ENCODE measurements at places on chromosomes 16 and 17.

- no peak for DNase-seq
Measured at GRCh38 chr16:65954446-65954845, 412.0 kb upstream of the CDH5 start.

DNA sequence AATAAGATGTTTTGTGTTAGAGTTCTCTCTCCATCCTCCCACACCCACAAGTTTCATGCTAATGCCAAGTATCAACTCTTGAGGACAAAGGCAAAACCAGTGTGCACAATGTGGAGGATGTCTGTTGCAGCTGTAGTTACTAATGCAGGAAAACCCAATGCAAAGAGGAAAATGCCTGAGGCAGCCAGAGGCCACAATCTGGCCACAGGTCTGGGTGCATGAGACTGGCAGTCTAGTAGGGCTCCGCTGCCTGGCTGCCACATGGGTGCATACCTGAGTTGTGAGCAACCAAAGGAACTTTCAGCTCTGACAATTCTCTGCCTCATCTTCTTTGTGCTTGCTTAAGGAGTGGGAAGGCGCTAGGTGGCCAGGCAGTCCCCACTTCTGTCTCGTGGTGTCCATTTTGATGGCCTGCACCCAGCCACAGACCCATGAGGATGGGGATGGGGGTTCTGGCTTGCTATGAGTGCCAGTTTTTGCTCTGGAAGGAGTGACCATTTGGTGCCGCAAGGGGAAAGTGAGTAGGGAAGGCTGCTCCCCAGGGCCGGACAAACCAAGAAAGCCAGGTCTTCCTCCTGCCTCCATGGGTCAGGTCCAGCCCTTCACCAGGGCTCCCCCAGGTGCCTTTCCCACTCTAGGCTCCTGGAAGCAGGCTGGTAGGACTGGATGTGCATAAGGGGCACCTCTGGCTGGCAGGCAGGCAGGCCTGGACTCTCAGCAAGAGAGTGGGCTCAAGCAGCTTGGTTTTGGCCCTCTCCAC is 4.2 kb upstream of the GFOD2 start:
- DNase-seq, result no peak

- no peak for DNase-seq
Measured at GRCh38 chr16:50265260-50265659, 1.1 kb upstream of the ADCY7 start.

DNA sequence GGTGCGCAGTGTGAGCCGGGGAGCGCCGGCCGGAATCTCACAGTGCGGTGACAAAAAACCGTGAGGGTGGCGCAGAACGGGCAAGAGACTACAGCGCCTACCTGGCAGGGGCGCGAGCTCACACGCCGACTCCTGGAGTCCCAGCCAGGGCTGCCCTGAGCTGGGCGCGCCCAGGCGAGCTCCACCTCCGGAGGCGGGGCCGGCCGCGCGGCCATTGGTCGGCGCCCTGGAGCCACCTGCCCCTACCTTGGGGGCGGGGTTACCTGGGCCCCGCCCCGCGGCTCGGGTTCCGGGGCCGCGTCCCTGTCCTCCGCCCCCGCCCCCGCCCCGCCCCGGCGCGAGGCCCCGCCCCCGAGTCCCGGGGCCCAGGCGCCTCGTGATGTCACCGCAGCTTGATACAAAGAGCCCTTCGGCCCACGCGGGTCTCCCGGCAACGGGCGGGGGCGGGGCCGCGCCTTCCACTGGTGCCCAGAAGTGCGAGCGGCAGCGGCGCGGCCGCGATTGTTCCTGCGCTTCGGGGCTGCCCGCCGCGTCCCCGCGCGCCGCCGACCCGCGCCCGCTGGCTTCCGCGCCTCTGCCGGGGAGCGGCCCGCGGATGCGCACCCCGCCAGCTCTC is 96.3 kb downstream of the RAB11FIP4 start:
- DNase-seq, result peak; percentile 58

Data from thoracic aorta (tissue), 2 donors.